SK-MEL-5 (cell line): ENCODE measurements at places on chromosomes 16 and 17. TPM values are rescaled to one million over a fixed set of nuclear protein-coding genes. Genes with fewer than 3 reads are reported as not detected.

- DNase-seq, result peak; percentile 73
These were observed at the start of gene LDAF1 for GRCh38 chr16:21158208-21159110. Gene LDAF1 (plus strand): TSS chr16:21158674. CDS start chr16:21161183, 2,509 bp downstream.

- DNase-seq, result no peak
These were observed 25.8 kb downstream of the EMP2 start for GRCh38 chr16:10554569-10554968.

DNA sequence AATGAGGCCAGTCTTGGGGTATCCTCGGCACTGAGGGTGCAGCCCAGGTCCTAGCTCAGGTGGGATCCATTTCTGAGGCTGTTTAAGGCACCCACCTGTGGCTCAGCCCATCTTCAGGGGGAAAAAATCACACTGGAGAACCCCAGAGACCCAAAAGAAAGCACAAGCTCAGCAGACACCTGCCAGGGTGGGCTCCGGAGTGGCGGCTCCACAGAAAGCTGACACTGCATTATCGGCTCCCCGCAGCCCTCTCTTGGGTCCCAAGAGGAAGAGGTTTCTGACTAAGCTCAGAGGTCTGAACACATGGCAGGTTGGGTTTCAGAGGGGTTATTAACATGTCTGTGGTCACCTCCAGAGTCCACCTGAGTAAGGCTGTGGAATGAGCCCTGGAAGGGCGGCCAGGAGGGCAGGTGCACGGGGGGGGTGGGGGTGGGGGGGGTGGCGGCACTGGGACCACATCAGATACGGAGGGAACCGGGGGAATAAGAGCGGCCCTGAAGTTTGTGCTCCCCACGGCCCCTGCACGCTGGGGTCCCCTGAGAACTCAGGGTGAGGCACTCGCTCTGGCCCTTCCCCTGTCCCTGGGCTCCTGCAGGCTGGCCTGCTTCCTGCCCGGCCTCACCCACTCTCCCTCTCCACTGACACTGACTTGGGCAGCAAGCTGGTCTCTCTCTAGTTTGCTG is 79.5 kb downstream of the TIMM22 start:
- DNase-seq, result no peak

GRCh38 chr17:66354981-66355380 is 52.6 kb downstream of the PRKCA start:
- DNase-seq, result no peak

- DNase-seq, result no peak
These were observed 33.0 kb downstream of the COG7 start for GRCh38 chr16:23420011-23420410.

DNA sequence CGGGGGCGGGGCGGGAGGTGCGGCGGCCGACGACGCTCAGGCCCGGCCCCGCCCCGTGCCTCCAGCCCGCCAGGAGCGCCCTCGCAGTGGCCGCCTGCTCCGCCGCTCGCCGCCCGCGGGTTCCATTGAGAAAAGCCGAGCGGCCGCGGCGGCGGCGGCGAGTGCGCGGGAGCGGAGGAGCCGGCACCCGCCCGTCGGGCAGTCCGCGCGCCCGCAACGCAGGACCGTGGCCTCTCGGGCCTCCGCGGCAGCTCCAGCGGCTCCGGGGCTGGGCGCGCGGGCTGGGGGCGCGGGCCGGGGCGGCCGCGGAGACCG is at the start of gene ZFPM1:
ZFPM1 (plus strand) TSS at position 64 of the 315 bp plus-strand sequence. CDS start 359 bp downstream, outside the sequence.
- no peak for DNase-seq

- DNase-seq, result no peak
These were observed 40.3 kb upstream of the TEKT3 start for GRCh38 chr17:15381707-15382106.

DNA sequence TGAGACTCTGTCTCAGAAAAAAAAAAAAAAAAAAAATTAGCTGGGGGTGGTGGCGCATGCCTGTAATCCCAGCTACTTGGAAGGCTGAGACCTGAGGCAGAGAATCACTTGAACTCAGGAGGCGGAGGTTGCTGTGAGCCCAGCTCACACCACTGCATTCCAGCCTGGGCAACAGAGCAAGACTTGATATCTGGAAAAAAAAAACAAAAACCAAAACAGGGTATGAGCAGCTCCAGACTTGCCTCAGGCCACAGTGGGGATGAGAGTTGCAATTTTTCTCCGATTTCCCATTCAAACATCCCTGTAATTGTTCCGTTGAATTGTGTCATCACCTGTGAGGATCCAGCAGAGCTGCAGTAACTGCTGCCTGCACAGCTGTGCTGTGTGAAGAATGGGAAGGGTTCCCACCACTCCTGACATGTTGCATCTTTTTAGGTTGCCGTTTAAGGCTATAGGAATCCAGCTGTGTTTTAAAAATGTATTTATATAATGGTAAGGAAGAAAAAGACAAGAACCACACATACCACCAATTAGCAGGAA is 150.0 kb downstream of the VPS53 start:
- peak; percentile 95 for DNase-seq

DNA sequence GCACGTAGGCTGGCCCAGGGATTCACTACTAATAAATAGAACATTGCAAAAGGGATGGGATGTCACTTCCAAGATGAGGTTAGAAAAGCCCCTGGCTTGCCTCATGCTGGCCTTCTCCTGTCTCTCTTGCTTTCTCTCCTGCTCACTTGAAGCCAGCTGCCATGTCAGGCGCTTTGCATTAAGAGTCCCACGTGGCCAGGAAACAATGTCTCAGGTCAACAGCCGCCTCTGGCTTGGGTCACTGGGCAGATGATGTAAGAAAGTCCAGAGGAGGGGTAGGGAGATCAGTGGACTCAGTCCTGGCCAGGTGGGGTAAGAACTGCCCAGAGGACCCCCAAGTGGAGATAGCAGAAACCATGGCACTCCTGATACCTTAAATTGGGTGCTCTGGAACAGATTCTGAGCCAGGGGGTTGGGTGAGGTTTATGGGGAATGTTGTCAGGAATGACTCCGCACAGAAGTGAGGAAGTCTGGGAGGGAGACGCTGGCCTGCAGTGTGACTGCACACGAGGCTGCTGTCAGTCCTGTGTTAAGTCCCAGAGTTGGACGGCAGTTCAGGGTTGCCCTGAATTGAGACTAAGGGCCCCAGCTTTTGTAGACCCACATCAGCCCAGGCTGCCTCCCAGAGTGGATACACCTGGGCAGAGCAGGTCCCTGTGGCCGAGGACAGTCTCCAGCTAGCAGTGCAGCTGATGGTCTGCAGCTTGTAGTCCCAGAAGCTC is 17.7 kb downstream of the C16orf82 start:
- DNase-seq, result peak; percentile 24

DNA sequence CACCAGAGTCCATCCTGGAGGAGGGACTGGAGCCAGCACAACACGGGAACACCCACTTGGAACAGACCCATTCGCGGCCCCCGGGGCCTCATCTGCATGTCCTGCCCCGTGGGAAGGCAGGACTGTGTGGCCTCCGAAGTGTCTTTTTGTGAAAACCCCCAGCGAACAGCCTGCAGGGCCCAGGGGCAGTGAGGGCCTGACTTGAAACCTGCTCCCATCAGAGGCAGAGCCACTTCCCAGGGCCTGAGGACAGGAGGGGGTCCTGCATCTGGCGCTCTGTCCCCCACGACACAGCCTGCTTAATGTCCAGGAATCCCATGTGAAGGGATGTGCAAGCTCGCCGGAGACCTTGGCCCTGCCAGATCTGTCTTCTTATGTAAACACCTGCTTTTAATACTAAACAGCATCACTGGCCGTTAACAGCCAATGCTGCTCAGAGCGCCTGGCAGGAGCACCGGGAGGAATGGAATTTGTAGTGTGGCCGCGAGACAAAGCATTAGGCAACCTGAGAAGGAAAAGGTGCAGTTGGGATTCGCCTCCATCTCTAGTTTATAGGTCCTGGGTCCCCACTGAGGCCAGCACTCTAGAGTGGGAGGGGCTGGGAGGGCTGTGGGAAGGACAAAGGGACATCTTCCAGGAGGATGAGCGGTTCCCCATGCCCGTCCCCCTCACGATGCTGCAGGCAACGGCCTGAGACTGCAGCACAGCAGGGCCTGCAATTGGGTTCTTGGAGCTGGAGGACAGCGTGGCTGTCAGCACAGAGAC is 9.6 kb upstream of the EVPL start:
- no peak for DNase-seq

DNA sequence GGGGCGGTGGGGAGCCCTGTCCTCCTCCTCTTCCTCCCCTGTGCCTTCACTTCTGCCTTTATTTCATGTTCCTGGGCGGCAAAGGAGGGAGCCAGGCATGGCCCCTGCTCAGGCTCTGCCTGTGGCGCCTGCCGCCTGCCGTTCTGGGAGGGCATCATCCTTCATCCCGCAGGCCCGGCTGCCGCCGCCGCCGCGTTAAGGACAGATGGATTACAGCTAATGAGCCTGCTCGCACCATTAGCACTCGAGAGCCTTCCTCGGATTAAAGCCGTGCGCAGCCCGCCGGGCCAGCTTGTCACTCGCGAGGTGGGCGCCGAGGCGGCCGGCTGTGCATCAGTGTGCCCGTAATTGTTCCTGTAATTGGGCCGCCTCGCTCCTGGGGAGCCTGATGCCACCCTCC is 127.7 kb upstream of the GSE1 start:
- DNase-seq, result no peak

- peak; percentile 41 for DNase-seq
These were observed 107.8 kb downstream of the CRLF3 start for GRCh38 chr17:30716461-30717290.

- no peak for DNase-seq
These were observed 28.2 kb downstream of the SLC39A11 start for GRCh38 chr17:73064084-73064938.

DNA sequence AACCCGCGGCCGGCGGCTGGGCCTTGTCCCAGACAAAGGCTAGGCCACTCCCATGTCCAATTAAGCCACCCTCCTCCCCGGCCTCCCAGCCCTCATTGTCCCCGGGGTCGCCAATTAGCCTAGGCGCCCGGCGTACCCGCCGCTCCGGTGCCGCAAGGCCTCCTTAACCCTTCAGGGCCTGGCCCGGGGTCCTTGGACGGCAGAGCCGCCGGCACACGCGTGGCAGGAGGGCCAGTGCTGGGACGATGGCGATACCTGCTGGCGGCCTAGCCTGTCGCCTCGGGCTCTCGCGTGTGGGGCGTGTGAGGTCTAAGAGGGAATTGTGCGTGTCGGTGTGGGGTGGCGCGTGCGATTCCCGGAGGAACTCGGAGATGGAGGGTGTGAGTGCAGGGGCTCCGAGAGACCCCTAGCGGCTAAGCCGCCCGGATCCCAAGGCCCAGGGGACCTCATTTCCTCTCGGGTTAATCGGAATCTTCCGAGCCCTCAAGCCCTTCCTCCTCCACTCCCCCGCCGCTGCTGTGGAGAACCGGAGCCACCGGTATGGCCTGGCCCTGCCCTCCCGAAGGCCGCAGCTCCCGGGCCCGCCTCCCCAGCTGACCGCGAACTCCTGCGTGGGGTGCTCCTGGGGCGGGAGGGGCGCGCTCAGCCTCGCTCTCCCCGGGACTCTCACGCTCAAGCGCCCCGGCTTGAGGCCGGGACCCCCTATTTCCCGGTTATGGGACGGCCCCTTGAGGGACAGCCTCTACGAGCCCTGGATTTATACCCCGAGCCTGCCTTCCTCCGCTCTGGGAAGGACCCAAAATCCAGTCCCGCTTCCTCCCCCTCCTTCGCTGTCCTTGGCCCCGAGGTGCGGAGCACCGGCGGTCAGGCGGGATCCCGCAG is 11.9 kb downstream of the TBX2 start:
- no peak for DNase-seq

- peak; percentile 50 for DNase-seq
These were observed 392.9 kb upstream of the EEF2KMT start for GRCh38 chr16:5490499-5490898.

- DNase-seq, result no peak
These were observed 739.4 kb downstream of the CDH8 start for GRCh38 chr16:61296814-61297213.

DNA sequence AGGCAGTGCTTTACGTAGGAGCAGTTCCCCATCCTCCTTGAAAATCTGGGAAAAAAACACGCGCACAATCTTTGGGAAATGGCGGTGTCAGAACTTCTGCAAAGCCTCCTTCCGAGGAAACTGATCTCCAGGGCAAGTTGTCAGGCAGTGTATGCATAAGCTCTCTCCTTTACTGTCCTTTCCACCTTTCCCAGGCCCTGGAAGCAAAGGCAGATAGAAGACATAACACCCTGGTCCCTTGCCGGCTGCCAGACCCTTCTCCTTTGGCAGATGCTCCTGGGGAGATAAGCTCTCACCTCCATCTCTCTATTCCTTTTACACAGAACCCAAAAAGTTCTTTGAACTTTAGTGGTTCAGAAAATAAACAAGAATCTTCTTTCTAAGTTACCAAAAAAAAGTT is 12.4 kb downstream of the TOB1 start:
- no peak for DNase-seq

DNA sequence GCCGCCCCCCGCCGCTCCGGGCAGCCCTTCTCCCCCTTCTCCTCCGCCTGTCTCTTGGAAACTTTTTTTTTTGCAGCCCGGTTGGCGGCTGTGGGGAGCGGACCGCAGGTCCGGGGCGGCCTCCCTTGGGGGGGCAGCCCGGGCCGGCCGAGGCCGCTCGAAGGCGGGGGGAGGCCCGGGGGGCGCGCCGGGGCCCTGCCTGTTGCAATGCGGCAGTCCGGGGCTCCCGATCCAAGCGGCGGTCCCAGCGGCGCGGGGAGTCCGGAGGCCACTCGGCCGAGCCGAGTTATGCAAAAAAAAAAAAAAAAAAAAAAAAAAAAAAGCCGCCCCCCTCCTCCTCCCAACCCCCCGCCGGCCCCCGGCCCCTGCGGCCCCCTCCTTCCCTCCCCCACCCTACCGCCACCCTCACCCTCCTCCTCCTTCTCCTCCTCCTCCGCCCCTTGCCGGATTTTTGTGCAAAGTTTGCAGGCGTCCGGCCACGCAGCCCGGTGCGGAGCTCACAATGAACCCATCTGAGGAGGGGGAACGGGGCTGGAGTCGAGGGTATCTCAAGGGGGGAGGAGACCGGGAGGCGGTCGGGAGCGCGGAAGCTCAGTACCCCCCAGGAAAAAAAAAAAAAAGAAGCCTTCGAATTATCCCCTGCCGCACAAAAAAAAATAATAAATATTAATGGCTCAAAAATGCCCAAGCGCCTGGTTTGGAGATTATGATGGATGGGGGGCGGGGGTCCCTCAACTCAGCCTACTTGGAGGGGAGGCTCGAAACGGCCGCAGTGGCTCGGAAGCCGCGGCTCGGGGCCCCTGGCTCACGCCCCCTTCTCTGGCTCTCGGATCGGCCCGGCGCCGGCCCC is at the start of gene ZNF423:
ZNF423 (minus strand) TSS at position 291 of the 850 bp plus-strand sequence. CDS start 338 bp downstream, outside the sequence.
- no peak for DNase-seq

DNA sequence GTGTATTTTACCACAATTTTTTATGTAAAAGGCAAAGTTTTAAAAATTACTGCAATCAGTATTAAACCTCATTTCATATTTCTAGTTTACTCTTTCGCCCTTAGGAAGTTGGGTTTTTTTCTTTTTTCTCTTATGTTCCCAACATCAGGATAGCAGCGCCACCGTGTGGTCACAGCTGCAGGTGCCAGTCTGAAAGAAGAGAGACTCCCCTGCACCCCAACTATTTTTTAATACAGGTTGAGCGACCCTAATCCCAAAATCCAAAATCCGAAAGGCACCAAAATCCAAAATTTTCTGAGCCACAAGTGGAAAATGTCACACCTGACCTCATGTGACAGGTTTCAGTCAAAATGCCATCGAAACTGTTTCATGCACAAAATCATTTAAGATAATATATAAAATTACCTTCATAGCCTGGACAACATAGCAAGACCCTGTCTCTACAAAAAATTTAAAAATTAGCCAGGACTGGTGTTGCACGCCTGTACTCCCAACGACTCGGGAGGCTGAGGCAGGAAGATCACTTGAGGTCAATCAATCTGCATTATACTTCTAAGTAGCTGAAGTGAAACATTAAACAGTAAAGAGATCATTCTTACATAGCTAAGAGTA is 21.8 kb upstream of the ASGR2 start:
- DNase-seq, result peak; percentile 73

Gene HS3ST2
- total RNA-seq, result not detected in 2 replicates

Gene CDK12
- total RNA-seq, result 40.7 TPM in 2 replicates

Gene KRTAP17-1
- not detected in 2 replicates for total RNA-seq

Gene OR3A2
- not detected in 2 replicates for total RNA-seq

Gene CHMP6
- 17.6 and 23.5 TPM in 2 replicates for total RNA-seq

Gene CBX4
- 120 and 128 TPM in 2 replicates for total RNA-seq

Gene ZFP90
- 9.3 and 10.0 TPM in 2 replicates for total RNA-seq
